ENCODE measurements at places on chromosomes 13 and 19.

DNA sequence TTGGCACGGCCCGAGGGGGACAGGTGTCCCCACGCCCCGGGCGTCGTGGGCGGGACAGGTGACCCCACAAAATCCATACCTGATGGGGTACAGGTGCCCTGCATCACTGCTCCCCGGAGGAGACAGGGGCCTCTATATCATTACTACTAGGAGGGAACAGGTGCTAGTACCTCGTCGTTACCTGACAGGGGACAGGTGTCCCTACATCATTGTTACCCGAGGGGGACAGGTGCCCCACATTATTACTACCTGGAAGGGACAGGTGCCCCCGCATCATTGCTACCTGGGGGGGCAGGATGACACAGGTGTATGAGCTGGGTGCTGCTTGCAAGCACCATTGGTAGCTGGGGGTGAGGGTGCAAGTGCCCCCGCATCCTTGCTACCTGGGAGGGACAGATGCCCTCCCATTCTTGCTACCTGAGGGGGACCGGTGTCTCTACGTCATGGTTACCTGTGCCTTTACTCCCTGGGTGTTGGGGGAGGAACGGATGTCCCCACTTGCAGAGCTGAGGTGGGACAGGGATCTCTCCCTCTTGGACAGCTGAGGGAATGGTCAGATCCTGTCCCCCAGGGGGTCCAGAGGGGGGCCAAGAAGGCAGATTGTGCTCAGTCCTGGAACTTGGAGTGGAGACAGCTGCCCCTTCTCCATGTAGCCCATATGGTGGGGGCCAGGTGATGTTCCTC is 620 bp downstream of the CRTC1 start:
- DNase-seq: no peak

DNA sequence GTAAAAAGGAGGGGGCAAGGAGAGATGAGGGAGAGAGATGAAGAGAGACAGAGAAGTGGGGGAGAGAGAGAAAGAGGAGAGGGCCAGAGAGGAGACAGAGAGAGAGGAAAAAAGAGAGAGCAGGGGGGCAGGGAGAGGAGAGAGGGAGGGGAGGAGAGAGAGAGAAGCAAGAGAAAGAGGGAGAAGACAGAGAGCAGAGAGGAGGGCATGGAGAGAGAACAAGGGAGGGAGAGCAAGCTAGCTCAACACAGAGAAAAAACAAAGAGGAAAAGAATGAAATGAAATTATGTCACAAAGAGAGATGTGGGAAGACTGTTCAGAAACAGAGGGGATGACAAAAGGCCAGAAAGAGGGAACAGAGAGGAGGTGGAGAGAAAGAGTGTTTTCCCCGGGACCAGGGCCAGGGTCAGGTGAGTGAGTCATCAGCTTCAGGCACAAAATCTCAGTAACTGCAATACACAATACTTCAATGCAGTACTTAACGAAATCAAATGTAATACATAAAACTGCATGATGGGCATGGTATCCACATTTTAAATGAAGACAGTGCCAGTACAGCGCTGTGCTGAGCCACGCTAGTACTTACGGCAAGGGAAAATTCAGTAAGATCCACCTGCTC is 4.8 kb downstream of the KLK7 start:
- no peak for DNase-seq

DNA sequence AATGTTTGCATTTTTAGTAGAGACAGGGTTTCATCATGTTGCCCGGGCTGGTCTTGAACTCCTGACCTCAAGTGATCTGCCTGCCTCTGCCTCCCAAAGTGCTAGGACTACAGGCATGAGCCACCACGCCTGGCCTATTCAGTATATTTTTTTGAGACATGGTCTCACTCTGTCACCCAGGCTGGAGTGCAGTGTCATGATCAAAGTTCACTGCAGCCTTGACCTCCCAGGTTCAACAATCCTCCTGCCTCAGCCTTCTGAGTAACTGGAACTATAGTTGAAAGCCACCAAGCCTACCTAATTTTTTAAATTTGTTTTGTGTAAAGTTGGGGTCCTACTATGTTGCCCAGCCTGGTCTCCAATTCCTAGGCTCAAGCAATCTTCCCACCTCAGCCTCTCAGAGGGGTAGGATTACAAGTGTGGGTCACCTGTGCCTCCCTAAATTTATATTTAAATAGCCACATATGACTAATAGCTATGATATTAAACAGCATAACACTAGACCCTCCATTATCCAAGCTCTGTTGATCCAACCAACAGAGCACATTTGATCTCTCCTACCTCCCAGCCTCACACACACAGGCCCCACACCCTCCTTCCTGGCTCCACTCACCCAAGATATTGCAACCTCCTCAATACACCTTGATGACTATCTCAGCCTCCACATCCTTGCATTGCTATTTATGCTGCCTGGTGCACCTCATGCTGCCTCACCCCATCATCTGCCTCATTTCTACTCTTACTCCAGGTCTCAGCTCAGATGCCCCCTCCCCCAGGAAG is 2.1 kb upstream of the CEACAM19 start:
- no peak for DNase-seq

DNA sequence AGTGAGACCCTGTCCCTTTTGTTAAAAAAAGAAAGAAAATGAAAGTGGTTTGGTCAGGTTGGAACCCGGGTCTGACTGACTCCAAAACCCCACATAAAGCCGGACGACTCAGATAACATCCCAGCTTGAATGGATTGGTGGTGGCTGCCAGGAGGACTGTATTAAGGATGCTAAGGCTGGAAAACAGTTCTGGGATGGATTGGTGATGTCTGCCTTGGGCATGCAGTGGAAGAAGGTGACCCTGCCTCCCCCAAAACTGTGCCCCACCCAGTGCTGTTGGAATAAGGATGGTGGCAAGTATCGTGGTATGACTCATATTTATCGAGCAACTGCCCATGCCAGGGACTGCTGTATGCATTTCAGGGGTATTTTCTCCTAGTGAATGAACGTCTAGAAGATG is 18.5 kb upstream of the COLGALT1 start:
- DNase-seq: no peak

- no peak for DNase-seq
Measured at GRCh38 chr13:99959540-99960230, 11.9 kb downstream of the ZIC5 start.

DNA sequence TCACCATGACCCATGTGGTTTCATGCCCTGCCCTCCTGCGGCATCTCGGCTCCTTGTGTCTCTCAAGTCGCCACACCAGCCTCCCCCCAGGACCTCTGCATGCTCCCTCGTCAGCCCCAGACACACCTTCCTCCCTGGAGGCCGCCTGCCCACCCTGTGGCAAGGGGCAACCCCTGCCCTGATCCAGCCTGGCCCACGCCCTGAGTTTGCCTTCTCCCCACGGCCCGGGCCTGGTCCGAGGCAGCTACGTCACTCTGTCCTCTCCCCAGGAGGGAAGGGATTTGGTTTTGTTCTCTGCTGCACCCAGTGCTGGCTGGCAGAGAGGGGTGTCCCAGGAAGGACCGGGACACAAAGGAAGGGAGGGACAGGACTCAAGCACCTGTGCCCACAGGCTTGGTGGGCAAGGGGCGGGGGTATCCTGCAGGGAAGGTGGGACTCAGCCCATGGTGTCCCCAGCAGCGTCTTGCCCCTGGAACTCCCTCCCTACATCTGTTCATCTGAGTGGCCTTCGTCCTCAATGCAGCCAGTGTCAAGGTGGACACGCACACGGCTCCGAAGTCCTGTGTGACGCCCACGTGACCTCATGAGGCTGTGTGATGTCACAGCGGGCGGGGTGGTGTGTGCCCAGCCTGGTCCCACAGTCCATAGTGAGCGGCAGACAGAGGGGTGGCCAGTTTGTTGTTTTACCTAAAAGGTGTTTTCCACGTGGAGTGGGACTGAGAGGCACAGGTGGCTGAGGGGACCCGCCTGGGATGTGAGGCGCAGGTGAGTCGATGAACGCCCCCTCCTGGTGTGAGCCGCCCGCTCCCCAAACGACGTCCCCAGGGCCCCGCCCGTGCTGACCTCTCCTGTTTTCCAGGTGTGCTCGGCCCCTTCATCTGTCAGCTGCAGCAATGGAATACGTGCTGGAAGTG is at the start of gene TEX29:
TSS of gene TEX29 (plus strand) at position 645 of the 914 bp plus-strand sequence. CDS start at position 894, 249 bp downstream.
- DNase-seq: no peak

DNA sequence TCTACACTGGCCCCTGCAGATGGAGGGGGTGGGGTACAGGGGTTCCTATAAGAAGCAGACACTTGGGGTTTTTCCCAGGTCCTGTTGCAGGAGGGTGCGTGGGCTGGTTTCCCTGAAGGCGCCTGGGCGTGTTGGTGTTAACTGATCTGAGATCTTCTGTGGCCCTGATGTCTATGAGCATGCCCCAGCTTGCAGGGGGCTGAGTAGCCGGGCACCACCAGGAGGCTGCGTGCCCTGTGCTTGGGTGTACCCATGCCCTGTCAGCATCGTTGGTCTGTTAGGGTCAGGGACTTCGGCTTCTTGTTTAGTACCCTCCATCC is 45.3 kb downstream of the CAPN12 start:
- DNase-seq: no peak

- no peak for DNase-seq
Measured at GRCh38 chr13:91699863-91700262, 301.4 kb downstream of the GPC5 start.

DNA sequence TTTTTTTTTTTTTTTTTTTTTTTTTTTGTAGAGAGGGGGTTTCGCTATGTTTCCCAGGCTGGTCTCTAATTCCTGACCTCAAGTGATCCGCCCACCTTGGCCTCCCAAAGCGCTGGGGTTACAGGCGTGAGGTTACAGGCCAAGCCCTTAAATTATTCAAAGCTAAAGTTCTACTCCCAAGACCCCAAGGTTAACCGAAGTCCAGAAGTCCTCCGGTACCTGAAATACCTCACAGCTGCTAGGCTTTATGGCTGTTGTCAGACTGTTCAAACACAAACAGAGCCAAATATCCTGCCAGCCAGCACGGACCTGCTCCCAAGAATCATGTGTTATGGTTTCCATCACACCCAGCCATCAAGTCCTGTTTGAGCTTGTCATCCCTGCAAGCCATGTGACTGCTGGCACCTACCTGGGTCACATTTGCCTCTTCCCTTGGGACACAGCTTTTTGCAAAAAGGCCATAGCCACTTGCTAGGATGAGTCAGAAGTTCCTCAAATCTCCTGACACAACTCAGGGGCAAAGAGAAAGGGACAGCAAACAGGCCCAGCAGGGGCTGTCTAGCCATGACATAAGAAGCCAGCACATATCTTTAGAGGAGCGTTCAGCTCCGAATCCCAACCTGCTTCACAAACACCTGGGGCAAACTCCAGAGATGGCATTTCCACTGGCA is 129.9 kb downstream of the FOXO1 start:
- DNase-seq: no peak

- DNase-seq: no peak
Measured at GRCh38 chr13:31913459-31913858, 118.1 kb upstream of the FRY start.

- peak; percentile 67 for DNase-seq
Measured at GRCh38 chr13:31846182-31846938, 107.0 kb downstream of the RXFP2 start.

DNA sequence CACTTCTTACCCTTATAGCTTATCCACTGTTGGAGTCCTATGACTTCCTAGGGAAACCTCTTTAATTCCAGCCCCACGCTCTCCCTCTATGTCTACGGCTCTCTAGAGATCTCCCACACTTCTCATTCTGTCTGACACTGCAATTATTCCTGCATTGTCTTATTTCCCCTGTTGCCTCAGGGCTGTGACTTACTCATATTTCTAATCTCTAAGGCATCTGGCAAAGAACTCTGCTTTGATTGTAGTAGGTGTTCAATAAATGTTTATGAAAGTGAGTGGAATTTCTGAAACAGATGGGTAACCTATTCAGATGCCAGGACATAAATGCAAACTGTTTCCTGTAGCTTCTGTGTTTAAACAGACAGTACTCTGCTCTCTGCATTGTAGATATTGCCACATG is 102.4 kb upstream of the SERTM1 start:
- no peak for DNase-seq

DNA sequence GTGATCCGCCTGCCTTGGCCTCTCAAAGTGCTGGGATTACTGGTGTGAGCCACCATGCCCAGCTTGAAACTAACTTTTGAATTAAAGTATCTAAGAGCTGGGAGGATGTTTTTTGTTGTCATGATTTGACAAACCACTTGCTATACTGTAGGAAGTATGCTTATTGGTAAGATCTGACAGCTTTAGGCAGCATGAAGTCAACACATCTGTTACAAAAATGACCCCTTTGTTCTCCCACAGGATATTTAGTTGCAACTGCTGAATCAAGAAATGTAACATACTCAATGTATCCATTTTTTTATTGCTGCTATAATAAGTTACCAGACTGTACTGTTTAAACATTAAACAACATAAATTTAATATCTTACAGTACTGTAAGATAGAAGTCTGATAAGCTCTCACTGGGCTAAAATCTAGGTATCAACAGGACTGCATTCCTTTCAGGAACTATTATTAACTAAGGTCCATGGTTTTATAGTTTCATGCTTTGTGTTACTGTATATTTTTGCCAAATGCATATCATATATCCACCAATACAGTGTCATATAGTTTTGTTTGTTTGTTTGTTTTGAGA is 22.8 kb upstream of the LRP3 start:
- DNase-seq: no peak

- no peak for DNase-seq
Measured at GRCh38 chr13:44364345-44365000, 9.2 kb upstream of the SERP2 start.

DNA sequence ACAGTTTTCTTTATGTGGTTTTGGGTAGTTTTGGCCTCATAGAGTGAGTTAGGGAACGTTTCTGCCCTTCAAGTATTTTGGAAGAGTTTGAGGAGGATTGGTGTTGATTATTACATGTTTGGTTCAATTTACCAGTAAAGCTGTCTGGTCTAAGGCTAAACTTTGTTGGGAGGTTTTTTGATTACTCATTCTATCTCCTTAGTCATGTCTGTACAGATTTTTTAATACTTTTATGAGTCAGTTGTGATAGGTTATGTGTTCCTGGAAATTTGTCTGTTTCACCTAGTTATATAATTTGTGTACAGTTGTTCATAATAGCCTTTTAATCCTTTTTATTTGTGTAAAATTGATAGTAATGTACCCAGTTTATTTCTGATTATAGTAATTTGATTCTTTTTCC is 20.4 kb downstream of the RNF17 start:
- no peak for DNase-seq

GRCh38 chr19:50590191-50590590 is 22.0 kb upstream of the LRRC4B start:
- no peak for DNase-seq

DNA sequence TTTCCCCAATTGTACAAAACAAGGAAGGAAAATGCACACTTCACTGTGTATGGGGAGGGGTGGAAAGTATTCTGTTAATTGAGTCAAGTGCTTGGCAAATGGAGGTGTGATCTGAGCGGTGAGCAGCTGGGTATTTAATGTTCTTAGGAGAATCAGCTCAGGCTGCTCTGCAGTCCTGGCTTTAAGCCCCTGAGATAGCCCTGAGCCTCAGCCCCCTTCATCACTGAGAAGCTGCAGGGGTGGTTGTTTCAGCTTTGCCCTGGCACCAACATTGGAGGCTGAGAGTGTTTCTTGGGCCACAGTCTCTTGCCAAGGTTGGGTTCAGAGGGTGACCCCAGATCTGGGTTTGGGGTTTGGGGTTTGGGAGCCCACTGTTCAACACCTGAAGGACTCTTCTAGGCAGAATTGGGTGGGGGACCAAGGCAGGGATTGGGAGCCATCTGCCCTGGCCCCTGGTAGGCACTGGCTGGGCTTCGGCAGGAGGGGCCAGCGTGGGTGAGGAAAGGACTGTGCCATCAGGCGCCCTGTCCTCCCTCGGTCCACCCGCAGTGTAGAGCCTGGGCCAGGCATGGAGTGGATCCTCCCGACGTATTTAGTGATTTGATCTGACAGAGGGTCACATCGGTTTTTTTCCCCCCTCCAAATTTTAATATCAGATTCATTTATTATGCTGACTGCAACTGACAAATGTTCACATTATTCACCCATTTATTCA is 66.7 kb upstream of the ZNF536 start:
- DNase-seq: no peak

GRCh38 chr13:85277748-85278147 is 521.5 kb downstream of the SLITRK6 start:
- DNase-seq: no peak
